Stimulated activated CD8-positive, alpha-beta memory T cell treated with anti-CD3 and anti-CD28 coated beads, Interleukin-4, amount 100 ng/mL, for 1 hour (primary cell): ENCODE measurements at places on chromosomes 1 and 21.
A peak's percentile ranks its signal among the peaks of the same experiment; 100 is the strongest.

GRCh38 chr1:30757352-30758120, at the start of gene LAPTM5:
Gene LAPTM5 (minus strand): TSS chr1:30757774. CDS start chr1:30757745, 29 bp downstream.
- DNase-seq = no peak

DNA sequence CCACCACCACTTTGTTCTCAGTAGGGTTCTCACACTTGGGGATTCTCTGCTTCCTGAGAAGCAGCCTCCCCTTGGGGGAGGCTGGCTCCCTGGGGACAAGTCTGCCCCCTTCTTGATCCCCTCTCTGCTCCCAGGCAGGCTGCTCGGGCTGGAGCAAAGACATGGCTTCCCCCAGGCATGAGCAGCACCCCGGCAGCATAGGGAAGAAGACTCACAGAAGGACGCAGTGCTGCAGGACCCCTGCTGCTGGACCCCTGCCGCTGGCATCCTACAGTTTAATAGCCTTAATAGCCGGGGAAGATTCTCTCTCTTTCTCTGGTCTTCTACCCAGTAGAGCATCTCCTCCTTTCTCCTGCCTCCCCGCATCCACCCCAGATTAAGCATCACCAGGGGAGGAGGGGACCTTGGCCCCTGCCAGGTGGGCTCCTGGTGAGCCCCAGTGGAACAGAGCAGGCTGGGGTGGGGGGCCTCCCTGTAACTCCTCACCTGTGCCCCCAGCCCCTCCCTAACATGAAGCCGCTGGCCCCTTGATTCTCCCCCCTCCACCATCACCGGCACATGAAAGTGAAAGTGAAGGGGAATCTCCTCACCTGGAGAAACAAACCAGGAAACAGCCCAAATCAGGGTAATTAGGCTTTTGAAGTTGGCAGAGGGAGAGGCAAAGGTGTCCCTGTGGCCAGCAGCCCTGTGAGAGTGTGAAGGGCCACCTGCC, 2.5 kb downstream of the WNT3A start:
- DNase-seq = no peak

DNA sequence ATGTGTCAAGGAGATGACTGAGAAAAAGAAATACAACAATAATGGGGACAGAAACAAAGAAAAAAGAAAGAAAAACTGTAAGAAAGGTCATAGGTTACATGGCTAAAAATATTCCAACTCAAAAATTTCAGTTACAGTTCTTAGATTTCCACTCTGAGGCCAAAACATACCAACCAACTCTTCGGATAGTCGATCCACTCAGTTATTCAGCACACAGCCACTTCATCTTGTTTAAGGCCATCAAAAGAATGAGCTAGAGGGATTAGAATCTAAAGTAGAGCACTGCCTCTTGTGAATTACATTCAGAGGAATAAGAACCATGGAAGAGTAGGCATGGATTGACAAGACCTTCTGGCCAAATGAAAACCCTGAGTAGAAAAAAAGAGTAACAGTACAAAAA, 277.0 kb downstream of the MRPL39 start:
- DNase-seq = no peak

GRCh38 chr1:112527266-112528010, 18.7 kb downstream of the WNT2B start:
- DNase-seq = no peak

DNA sequence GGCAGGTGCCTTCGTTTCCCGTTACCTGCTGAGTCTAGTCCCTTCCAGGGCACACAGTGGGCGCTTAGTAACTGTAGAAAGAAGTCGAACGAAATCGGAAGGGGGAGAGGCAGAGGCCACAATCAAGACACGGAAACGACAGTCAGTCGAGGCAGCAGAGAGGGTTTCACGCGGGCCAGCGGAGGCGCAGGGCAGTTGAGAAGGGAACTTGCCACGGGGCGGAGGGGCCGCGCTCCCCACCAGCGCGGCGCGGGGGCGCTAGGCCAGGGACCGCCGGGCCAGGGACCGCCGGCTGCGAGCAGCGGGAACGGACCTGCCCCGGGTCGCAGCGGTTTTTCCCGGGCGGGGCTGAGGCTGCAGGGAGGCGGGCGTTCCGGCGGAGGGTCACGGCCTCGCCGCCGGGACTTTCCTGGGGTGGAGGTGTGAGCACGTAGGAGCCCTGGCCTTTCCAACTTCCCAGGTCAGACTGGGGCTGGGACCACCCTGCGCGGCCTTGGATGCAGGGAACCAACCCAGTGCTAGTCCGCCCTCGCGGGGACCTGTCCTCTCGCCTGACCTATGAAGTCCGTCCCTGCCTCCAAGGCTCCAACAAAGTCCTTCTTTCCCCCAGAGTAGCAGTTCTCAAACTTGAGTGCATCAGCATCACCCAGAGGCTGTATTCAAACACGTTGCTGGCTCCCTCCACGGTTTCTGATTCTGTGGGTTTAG, 150.1 kb upstream of the FGGY start:
- DNase-seq = peak; percentile 8

GRCh38 chr1:28965271-28965870, 51.0 kb downstream of the EPB41 start:
- no peak for DNase-seq

DNA sequence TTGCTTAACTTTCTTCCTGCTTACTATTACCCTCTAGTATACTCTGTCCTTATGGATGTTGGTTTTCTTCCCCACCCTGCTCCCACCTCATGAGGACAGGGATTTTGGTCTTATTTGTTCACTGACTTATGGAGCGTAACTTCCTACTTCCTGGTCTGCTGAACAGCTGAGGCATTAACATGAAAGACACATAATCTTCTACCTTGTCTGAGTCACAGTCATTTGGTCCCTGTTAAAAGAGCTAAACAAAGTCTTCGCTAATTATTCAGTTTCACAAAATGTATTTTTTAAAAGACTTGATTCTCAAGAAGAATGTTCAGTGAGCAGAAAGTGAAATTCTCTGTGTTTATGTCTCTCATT, 18.5 kb downstream of the RNASEL start:
- no peak for DNase-seq

DNA sequence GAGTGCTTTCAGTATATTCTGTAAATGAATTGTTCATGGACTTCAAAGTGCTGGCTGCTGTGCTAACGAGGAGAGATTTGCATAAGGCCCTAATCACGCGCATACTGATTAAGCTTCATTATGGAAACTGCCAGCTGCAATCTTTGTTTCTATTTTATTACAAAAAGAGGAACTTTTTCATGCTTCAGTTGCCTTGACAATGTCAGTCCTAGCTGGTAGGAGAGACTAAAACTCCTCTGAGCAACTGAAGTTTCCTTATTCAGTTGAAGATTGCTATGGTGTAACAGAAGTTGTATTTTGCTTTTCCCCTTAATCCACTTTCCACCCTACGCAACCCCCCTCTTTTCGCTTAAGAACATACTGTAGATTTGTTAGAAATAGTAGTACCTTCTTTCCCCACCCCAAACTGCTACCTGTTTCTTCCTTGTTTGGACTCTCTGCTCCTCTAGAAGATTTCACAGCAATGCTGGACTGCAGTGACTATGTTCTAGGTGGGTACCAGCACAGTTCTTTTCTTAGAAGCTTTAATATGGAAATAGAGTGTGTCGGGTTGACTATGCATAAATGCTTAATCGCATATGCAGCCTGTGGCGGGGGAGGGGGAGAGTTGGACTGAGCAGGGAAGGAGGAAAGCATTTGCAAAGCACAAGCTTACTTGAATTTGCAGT, 108.3 kb downstream of the POU2F1 start:
- no peak for DNase-seq

DNA sequence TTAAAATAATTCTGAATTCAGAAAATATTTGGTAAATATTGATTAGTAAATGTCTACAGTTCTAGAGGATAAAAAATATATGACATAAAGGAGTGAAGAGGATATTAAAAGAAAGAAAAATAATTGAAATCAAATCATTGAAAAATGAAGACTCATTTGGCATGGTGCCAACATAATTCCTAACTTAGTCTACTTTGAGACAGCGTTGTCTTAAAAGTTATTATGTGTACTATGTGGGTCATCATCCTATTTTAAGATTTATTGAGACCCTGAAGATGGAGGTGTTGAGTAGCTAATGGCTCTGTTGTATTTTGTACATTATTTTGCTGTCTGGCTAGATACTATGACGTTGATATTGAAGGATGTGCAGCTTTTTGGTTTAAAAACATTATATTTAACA, 156.7 kb upstream of the PTGFR start:
- DNase-seq = no peak
